ENCODE measurements at places on chromosomes 12 and 14.

DNA sequence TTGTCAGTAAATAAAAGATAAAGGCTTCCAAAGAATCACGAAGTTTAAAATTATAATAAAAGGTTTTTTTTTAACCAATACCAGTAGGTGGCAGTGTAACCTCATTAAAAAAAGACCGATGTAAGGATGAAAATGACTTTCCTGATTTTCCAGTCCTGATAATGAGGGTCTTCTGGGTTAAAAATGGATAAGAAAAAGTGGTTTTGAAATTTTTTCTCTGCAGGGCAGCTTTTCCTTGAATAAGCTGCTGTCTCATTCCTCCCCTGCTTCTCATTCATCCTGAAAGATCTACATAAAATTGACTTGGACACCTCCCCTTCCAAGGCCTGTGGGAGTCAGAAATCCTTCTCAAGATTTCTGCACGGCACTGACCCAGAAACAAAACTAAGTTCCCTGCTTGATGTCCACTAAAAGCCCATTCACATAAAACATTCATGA lies 58.9 kb upstream of the FBXO33 start:
- DNase-seq: no peak

- DNase-seq: no peak
These were observed 265.7 kb downstream of the BCL11B start for GRCh38 chr14:99006276-99006675.

DNA sequence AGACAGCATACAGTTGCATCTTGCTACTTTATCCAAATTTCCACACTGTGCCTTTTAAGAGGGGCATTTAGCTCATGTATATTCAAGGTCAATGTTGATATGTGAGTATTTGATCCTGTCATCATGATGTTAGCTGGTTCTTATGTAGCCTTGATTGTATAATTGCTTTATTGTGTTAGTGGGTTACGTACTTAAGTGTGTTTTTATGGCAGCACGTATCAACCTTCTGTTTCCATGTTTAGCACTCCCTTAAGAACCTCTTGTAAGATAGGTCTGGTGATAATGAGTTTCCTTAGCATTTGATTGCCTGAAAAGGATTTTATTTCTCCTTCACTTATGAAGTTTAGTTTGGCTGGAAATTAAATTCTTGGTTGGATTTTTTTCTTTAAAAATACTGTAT lies 445.2 kb downstream of the NAV3 start:
- no peak for DNase-seq

GRCh38 chr12:124611559-124612409 lies 44.4 kb upstream of the NCOR2 start:
- DNase-seq: no peak

GRCh38 chr14:52951681-52952554 lies 1.1 kb upstream of the FERMT2 start:
- no peak for DNase-seq

DNA sequence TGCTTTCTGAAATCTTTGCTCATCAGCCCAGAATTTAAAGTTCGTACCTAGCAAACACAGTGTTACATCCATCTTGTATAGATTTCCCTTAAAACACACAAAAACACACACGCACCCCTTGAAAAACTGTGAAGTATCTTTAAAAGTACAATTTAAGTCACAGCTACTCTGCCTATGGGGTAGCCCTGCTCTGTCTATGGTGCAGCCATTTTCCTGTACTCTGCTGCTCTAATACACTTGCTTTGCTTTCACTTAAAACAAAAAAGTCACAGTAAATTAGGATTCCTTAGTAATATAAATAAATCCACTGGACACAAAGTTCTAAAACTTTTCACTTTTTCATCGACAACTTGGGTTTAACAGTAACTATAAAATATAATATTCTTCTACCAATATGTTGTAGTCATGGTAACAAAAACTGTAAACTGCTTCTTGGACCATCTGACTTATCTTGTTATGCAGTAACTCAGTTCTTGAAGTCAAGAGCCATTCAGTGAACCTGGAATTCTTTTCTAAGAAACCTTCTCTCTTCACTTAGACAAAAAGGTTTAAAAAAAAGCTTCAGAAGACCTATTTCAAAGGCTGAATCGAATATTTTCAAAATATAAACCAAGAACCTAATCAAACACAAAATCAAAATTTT lies 63.5 kb downstream of the MED13L start:
- DNase-seq: no peak

DNA sequence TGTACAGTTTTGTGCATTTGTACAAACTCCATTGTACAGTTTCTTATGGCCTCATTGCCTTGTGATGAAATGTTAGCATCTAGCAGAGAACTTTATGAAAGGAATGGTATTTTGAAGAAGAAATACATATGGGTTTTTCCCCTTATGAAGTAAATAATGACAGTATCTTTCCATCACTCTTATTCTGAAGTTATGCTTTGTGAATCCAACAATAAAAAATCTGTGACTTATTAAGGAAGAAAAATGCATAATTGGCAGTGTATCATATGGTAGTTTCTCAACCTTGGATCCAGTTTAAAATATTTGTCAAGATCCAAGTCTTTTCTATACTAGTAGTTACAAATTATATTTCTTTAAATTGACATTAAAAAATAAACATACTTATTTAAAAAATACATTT lies 859.1 kb upstream of the FLRT2 start:
- DNase-seq: no peak

- DNase-seq: no peak
These were observed 11.1 kb downstream of the RASSF3 start for GRCh38 chr12:64621257-64621942.

GRCh38 chr14:45199230-45199629 lies 53.8 kb downstream of the MIS18BP1 start:
- DNase-seq: no peak

DNA sequence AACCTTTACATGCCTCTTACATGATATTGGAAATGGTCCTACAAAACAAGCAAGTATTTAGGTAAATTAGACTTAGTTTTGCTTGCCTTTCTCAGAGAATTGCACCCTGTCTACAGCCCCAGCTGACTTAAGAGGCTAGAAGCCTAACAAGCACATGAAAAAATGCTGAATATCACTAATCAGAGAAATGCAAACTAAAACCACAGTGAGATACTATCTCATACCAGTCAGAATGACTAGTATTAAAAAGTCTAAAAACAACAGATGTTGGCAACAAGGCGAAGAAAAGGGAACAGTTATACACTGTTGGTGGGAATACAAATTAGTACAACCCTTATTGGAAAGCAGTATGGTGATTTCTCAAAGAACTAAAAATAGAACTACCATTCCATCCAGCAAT lies 103.8 kb downstream of the EGLN3 start:
- no peak for DNase-seq

- no peak for DNase-seq
These were observed 4.6 kb downstream of the KIF26A start for GRCh38 chr14:104142946-104143470.

DNA sequence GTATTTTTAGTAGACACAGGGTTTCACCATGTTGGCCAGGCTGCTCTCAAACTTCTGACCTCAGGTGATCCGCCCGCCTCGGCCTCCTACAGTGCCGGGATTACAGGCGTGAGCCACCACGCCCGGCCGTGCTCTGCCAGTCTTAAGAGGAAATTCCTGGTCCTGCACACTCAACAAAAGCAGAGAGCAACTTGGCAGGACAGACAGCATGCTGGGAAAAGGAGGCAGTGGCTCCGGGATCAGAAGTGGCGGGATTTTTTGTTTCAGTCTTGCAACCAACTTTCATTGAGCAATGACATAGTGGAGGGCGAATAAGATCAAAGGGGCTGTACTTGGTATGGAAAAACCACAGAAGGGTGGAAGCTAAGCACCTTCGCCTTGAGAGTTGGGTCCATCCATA lies 2.1 kb downstream of the CKAP4 start:
- no peak for DNase-seq

DNA sequence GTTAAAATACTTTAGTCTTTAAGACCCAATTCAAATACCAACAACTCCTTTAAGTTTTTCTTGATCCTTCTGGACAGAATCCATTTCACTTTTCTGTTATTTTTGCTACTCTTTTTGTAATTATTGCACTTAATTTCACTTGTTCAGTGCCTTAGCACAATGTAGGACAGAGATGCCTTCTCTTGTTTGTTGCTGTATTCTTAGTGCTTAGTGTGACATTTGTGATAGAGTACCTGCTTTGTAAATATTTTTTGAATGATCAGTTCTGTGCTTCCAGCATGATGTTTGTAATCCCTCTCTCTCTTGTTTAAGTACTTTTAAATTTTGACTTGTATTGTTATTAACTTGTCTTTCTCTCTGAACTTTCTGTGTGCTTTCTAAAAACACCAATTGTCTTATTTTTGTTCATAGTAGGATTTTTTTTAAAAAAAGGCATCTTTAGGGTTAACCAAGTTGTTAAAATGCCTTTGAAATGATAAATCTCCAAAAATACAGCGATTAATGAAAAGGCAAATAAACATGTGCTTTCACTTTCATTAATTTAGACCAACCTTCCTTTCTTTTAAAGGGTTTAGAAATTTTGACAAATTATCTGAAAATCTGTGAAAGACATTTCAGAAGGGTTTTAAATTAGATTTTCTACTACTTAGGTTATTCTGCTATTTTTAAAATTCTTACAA lies 11.9 kb downstream of the NAA30 start:
- DNase-seq: no peak

DNA sequence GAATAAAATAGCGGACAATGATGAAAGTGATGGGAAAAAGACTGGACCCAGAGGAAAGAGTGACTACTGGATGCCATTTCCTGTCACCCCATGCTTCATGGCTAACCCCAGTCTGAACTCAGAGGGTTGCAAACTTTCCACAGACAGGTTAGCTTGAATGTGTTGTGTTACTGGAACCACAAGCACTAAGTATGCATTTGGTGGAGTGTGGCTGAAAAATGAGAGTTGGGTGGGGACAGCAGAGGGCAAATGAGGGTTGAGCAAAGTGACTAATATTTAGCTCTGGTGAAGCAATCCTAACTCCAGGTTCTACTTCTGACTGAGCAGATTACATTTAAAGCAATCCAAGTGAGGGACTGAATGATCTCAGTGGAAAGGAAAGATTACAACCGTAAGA lies 1.6 kb downstream of the SLC16A7 start:
- peak; percentile 43 for DNase-seq

GRCh38 chr14:89226801-89227495 lies 190.1 kb downstream of the FOXN3 start:
- no peak for DNase-seq

GRCh38 chr14:83923842-83924241 lies 1606.1 kb upstream of the FLRT2 start:
- DNase-seq: peak; percentile 24

DNA sequence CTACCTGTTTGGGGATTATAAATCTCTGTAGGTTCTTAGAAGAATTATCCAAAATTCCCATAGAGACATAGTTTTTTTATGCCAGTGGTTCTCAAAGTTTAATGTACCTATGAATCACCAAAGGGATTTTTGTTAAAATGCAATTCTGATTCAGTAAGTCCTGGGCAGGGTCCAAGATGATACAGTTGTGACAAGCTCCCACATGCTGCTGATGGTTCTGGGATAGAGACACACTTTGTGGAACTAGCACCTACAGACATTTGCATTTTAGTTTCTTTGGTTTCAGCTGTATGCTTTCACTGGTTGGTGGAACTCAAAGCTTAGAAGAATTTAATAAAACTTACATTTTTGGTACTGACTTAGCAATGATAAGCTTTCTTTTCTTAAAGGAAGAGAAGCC lies 80.4 kb downstream of the PTCSC3 start:
- no peak for DNase-seq

DNA sequence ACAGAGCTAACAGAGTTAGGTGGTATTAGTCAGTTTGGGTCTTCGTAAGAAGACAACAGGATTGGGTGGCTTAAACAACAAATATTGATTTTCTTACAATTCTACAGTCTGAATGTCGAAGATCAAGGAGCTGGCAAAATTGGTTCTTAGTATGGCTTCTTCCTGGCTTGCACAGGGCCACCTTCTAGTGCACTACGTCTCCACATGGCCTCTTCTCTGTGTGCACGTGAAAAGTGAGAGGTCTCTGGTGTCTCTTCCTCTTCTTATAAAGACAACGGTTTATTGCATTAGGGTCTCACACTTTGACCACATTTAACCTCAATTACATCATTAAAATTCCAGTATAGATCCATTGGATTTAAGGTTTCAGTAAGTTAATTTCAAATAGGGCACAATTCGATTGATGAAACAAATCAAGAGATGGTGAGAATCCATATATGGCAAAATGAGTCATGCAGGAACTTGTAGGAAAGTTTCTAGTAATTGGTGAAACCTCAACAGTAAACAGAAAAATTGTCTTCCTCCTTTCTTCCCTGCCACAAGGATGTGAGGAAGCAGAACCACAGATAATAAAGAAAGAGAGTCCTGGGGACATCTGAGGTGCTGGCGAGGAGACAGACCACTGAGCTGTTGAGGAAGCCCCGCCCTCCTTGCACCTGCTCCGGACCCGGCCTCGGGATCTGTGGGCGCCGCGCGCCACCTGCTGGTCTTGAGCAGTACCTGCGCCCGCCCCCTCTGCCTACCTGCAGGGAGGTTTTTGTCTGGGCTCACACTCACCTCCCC lies 846.7 kb downstream of the TMEM121 start:
- peak; percentile 66 for DNase-seq

DNA sequence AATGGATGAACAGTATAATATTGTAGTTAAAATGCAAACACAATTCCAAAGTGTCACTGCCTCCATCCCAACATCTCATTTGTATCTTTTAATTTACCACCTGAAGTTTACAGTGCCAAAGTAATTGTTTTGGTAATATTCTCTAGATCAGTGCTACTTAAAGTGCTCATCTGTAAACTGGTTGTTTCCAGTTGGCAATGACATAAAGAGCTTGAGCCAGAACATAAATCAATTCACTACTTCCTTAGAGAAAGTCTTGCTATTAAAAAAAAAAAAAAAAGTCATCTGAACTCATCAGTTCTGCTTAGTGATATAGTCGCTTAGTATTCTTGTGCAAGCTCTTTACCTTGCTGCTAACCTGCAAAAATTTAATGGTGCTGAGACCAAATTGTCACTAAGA lies 16.4 kb downstream of the PLCZ1 start:
- no peak for DNase-seq

DNA sequence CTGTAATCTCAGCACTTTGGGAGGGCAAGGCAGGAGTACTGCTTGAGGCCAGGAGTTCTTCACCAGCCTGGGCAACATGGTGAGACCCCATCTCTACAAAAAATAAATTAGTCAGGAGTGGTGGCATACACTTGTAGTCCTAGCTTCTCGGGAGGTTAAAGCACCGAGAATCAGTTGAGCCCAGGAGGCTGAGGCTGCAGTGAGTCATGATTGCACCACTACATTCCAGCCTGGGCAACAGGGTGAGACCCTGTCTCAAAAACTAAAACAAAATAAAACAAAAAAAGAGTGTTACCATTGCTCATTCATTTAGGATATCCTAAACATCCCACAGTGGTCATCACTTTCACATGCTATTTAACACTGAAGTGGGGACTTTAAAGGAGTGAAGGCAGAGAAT lies 7.8 kb downstream of the NEK9 start:
- no peak for DNase-seq

DNA sequence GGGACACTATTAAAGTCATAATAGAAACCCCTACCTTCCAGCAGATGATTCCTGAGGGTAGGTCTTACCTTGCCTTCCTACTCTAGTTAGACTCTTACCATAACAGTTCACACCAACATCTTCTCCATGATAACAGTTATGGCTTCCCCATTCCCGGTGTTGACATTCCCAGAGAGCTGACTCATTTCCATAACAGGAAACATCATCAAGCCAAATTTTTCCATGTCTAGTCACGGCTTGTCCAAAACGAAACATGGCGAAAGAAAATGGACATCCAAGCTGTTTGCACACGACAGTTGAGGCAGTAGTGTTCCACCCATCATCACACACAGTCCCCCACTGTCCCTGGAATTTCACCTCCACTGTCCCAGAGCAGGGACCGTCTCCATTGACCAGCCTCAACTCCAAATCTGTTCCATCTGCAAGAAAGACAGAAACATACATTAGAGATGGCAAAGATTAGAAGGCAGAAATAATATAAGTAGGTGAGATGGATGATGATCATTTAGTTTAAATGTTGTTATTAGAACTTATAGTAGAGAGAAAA lies 10.6 kb downstream of the CD163L1 start:
- DNase-seq: no peak
